ENCODE measurements at places on chromosomes 1 and 21.

DNA sequence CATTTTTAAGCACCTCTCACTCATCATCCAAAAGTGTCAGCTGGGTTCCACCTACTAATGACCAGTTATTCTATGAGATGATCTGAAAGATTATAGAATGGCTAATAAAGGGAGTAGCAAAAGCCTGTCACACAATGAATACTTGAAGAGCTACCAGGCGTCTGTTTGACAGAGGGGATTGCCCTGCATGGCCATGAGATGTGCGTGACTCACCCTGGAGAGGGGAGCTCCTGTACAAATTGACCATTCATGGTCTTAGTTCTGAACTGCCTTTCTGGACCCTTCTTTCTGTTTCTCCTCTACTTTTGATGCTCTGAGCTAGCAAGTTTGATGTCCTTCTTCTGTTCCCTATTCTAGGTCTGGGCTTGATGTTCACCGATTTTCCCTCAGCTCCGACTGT, 85.2 kb upstream of the ABCD3 start:
- DNase-seq, result no peak

DNA sequence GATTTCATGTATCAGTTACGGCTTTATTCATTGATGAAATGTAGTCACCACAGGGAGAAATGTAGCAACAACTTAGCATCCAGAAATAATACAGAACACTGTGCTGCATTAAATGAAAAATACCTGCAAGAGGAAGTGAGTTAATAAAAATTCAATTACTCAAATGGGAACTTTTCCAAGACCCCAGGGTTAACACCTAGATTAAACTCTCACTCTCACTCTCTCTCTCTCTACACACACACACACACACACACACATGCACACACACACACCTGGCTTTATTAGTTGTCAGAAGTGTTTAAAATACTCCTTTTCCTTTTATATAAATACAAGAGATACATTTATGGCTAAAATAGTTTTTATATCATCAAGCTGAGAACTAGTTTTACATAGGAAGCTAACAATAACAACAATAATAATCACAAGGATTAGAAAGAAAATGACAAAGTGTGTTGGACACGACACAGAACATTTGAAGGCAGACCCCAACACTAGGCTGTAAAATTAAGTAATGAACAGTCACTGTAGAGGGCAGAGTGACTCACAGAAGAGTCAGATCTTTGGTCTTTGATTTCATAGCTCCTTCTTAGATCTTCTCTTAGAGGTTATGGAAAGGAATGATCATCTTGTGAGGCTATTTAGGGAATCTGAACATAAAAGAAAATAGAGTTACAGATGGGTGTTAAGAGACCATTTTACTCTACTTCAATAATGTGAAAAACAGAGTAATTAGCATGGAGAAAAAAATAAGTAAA, 1266.0 kb upstream of the ADGRL2 start:
- no peak for DNase-seq

- DNase-seq, result no peak
Observed at GRCh38 chr1:40583980-40584379, 52.5 kb downstream of the ZNF684 start.

DNA sequence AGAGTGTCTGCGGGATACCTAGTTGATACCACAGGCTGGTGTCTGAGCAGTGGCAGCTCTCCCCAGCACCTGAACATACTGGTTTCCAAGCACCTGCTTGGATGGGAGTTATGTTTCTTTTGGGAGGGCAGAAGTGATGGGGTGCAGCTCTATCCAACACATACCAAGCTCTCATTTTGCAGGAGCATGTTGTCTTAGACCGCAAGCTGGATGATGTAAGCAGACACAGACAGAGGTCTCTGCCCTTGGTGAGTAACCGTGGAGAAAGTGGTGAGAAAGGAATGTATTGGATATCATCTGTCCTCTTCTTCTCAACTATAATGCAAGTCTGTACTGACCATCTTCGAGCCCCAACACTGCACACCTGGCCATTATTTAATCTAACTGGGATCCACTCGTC, 37.4 kb downstream of the ZNF496 start:
- DNase-seq, result no peak

DNA sequence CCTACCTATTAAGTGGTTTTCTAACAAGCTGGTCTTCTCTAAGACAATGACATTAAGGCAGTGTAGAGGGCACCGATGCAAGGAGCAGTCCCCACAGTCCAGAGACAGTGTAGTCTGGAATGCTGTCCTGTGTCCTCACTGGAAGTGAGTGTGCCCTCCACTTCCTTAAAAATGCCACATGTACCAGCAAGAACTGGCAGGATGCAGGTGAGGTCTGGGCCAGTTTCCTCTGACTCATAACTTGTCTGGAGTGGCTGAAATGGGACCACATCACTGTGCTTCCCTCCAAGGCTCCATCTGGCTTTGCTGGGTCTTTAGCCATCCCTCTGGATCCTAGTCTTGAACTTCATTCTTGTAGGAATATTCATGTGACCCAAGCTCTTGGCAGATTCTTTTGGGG, 170.5 kb upstream of the KIAA0040 start:
- no peak for DNase-seq

- DNase-seq, result no peak
Observed at GRCh38 chr1:2274231-2274928, 46.3 kb downstream of the SKI start.

DNA sequence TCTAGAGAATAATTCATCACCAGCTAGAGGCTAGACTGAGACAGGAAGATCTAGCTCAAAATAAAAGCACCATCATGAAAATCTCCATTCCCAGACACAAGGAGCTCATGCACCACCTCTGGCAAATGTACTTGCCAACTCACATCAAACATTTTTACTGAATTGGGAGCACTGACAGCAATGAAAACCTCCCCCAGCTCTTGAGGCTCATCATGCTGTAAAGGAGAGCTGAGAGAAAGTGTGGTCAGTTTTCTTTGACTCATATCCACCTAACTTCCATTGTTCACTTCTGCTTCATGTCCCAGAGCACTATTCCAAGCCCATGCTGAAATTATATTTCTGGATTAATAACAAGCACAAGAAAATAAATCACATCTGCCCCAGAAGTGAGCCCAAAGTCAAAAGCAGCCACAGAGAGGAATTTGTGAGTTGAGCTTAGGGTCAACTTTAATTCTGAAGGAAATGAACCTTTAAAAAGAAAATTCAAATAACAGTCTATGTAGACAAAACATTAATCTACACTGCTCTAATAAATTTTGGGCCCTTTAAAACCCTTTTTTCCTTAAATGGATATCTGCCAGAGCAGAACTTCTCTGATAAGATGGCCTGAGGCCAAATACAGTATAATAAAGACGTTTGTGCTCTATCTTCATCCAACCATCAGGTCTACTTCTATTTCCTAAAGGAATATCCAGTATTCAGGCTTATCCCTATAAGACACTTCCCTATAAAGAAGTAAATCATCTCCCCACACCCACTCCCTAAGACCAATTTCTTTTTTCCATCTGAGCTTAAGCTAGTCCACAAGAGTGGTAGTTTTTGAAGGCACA, 85.9 kb upstream of the ADAM30 start:
- DNase-seq, result peak; percentile 87

DNA sequence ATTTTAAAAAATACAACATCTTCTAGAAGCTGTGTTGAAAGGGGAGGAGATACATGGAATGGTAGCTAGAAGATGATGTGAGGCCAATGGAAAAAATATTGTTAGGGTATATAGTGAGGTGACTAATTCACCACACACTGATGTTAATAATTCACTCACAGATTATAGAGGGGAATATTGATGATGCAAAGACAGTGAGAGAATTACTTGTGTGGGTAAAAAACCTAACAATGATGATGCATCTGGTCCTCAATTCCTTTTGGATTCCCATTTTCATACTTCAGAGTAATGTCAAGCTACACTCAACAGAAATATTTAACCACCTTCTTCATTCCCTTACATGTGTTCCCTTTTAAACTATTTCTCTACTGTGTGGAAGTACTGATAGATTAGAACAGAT, 169.5 kb upstream of the DPYD start:
- DNase-seq, result no peak

GRCh38 chr1:183135336-183135735, 50.7 kb upstream of the LAMC2 start:
- DNase-seq, result no peak

DNA sequence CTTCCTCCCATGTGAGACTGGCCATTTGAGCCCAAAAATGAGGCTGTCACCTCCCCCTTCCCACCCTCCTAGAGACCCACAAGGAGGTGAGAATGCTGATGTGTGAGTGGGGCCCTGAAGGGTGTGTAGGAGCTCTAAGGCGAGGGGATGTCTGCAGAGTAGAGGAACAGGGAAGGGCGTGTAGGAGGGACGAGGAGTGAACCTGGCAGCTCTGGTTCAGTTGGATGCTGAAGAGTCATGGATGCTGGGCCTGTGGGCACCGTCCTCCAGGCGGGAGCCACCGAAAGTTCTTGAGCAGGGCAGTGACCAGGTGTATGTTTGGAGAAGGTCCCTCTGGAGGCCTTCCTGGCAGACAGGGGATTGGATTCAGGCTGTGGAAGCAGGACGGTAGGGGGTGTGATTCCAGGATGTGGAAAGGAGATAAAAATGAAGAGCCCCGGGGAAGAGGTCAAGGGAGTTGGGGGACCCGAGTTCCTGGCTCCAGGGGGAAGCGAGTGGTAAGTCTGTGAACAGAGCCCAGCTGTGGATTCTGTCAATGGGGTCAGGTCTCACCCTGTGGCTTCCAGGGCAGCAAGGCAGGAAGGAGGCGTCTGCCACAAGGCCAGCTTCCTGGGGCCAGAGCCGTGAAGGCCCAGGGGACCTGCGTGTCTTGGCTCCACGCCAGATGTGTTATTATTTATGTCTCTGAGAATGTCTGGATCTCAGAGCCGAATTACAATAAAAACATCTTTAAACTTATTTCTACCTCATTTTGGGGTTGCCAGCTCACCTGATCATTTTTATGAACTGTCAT, 7.9 kb downstream of the SAMD11 start:
- no peak for DNase-seq

DNA sequence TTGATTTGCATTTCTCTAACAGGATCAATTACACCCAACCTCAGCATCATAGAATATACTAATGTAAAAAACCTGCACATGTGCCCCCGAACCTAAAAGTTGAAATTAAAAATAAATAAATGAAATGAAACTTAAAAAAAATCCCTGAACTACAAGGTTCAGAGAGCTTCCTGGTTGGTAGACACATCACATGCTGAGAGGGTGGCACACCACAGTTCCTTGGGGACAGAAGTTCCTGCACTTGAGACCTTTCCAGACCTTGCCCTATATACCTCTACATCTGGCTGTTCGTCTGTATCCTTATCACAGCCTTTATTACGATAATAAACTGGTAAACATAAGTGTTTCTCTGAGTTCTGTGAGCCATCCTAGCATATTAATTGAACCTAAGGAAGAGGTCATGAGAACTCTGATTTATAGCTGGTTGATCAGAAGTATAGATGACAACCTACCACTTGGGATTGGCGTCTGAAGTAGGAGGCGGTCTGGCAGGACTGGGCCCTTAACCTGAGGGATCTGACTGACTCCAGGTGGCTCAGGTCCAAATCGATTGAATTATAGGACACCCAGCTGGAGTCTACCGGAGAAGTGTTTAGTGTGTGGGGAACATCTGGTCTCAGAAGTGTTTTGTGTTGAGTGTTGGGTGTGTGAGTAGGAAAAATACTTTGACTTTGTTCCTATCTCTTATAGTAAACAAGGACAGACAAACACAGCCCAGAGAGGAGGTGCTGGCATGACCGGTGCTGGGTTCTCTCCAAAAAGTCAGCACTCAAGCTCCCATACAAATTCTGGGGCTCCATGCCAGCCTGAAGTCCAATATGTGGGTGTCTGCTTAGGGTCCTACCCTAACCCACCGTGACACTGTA, 19.0 kb downstream of the C1orf115 start:
- no peak for DNase-seq

DNA sequence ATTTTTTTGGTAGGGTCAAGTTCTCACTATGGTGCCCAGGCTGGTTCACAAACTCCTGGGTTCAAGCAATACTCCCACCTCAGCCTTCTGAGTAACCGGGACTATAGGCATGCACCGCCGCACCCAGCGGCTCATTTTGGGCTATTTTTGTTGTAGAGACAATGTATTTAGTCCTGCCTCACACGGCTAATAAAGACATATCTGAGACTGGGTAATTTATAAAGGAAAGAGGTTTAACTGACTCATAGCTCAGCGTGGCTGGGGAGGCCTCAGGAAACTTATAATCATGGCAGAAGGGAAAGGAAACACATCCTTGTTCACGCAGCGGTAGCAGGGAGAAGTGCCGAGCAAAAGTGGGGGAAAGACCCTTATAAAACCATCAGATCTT, 4.2 kb downstream of the CELA2A start:
- DNase-seq, result no peak

- DNase-seq, result no peak
Observed at GRCh38 chr21:29265690-29266479, 32.8 kb upstream of the BACH1 start.

DNA sequence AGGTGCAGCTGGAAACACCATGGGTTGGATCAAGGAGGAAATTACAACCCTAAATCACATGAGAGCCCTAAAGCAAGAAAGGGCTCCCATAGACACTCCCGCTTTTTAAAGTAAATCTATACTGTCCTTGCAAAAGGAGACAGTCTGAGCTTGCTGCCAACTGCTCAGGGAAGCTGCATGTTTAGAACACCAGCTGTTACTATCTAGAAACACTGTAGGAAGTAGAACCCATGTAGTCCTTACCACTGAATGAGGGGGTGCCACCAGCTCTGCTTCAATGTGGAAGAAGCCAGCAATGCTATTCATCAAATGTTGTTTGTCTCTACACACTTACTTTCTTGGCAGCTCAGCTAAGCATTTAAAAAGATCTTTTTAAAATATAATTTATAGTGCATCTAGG, 79.8 kb downstream of the PIGK start:
- no peak for DNase-seq

GRCh38 chr1:32454726-32455125, 10.1 kb upstream of the ZBTB8B start:
- peak; percentile 48 for DNase-seq

DNA sequence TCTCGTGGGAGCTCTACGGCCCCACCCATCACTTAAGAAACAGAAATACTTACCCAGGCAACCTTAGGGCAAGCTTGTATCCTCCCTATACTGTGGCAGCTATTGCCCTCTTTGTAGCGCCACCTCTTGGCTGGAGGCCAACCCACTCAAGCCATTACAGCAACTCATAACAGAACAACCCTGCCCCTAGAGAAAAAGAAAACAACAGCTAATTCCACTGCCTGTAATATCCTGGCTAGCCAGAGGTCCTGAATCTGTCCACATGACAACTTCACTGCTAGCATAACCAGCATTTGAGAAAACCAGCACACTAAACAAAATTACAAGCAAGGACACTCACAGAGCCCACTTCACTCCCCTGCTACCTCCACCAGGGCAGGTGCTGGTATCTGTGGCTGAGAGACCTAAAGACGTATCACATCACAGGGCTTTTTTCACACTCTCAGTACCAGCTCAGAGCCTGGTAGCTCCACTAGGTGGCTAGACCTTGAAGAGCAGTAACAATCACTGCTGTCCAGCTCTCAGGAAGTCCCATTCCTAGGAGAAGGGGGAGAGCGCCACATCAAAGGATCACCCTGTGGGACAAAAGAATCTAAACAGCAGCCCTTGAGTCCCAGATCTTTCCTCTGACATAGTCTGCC, 14.5 kb upstream of the MX1 start:
- peak; percentile 47 for DNase-seq
